Activated CD4-positive, alpha-beta T cell treated with anti-CD3 and anti-CD28 coated beads for 36 hours (primary cell): ENCODE measurements at places on chromosomes 12 and 14. TPM values are rescaled to one million over a fixed set of nuclear protein-coding genes. Genes with fewer than 3 reads are reported as not detected.

DNA sequence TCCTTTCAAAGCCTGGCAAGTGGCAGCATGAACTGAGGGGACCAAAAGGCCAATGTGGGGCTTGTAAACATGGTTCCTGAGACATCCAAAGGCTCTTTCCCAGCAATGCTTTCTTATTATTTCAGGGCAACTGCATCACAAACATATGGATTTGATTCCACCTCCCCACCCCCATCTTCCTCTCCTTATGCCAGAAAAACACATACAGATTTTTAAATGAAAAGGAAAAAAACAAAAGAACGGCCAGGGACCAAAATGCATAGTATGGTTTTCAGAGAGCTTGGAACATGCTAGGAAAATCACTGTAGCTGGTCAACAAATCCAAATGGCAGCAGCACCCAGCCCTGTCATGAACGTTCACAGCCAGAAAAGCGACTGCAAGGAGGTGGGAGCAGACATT, 167.6 kb downstream of the ANO2 start:
- DNase-seq = no peak
- H3K4me1 ChIP-seq = no peaks in the 10 kb centered on the region
- no peak overlapping the region for H3K4me3 ChIP-seq
- no peaks in the 10 kb centered on the region for H3K36me3 ChIP-seq
- H3K27me3 ChIP-seq = peaks cover 9% of the 10 kb centered on the region

DNA sequence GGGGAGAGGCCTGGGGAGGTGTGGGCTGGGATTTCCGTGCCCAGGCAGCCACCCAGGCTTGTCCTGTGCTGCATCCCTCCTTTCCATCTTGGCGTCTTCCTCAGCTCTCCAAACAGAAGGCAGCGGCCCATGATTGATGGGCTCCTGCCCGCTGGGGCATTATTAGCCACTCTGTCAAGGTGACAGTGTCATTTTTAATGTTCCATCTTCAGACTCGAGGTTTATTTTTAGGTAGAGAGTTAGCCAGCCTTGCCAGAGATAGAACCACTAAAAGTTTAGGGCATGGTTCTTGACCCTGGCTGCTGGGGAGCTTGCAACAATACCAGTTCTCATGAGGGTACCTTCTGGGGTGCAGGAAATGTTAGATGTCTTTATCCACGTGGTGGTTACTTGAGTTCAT, 90.1 kb downstream of the AACS start:
- no peak overlapping the region for H3K4me3 ChIP-seq
- DNase-seq = no peak
- H3K27ac ChIP-seq = no peak overlapping the region
- no peaks in the 10 kb centered on the region for H3K27me3 ChIP-seq
- H3K36me3 ChIP-seq = no peaks in the 10 kb centered on the region
- no peaks in the 10 kb centered on the region for H3K4me1 ChIP-seq

The TAS2R9 gene
- not detected for total RNA-seq

The FOXM1 gene
- total RNA-seq = 74.5 TPM

- H3K4me3 ChIP-seq = no peak overlapping the region
- H3K36me3 ChIP-seq = no peaks in the 10 kb centered on the region
- DNase-seq = no peak
- H3K27ac ChIP-seq = no peak overlapping the region
- H3K27me3 ChIP-seq = no peaks in the 10 kb centered on the region
These were observed 465.3 kb downstream of the PRKD1 start for GRCh38 chr14:29462321-29462720.
